Ovary (tissue), 10 donors: ENCODE measurements at places on chromosomes 3 and 15. TPM values are rescaled to one million over a fixed set of nuclear protein-coding genes. Genes with fewer than 3 reads are reported as not detected.
A peak's percentile ranks its signal among the peaks of the same experiment; 100 is the strongest.

The SOX14 gene
- total RNA-seq = not detected

The ICE2 gene
- 24.3 TPM for total RNA-seq

The CHRNA7 gene
- 3.4 TPM for total RNA-seq

- H3K27me3 ChIP-seq = no peaks in the 10 kb centered on the region
- H3K27ac ChIP-seq = no peak overlapping the region
- no peak overlapping the region for H3K4me3 ChIP-seq
Measured at GRCh38 chr3:52428151-52429005, 16.5 kb downstream of the SEMA3G start.

The FEZF2 gene
- total RNA-seq = not detected

- peak overlapping the region; percentile 70 for H3K27ac ChIP-seq
- no peaks in the 10 kb centered on the region for H3K36me3 ChIP-seq
- DNase-seq = peak; percentile 47
- H3K27me3 ChIP-seq = no peaks in the 10 kb centered on the region
Measured at GRCh38 chr3:46934498-46935167, 41.9 kb downstream of the CCDC12 start.

GRCh38 chr3:12294885-12295580 is 6.2 kb downstream of the PPARG start:
- H3K27me3 ChIP-seq = no peaks in the 10 kb centered on the region
- no peak overlapping the region for H3K27ac ChIP-seq
- no peak for DNase-seq
- H3K4me3 ChIP-seq = no peak overlapping the region
- no peaks in the 10 kb centered on the region for H3K36me3 ChIP-seq
- H3K4me1 ChIP-seq = peaks cover 8% of the 10 kb centered on the region

The TTLL13 gene
- 0.13 TPM for total RNA-seq

The SPRED1 gene
- 19.4 TPM for total RNA-seq

DNA sequence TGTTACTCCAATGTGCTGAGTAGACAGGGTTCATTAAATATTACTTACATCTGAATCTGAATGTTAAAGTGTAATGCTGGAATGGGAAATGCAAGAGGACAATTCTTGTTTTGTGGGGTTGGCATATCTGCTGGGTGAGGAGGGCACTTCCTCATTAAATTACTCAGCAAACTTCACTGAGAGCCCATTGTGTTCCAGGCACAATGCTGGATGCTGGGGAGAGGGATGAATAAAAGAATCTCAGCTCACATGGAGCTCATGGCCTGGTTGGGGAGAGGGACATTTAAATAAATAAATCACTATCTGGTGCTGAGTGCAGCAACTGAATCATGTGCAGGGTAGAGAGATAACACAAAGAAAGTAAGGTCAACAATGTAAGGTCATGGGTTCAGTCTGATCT is 199.2 kb upstream of the CFAP20DC start:
- no peaks in the 10 kb centered on the region for H3K27me3 ChIP-seq
- DNase-seq = no peak
- no peaks in the 10 kb centered on the region for H3K36me3 ChIP-seq
- H3K27ac ChIP-seq = no peak overlapping the region

- H3K36me3 ChIP-seq = no peaks in the 10 kb centered on the region
- H3K4me3 ChIP-seq = no peak overlapping the region
- peak; percentile 77 for DNase-seq
- peaks cover 2% of the 10 kb centered on the region for H3K4me1 ChIP-seq
- H3K27ac ChIP-seq = no peak overlapping the region
- no peaks in the 10 kb centered on the region for H3K27me3 ChIP-seq
Measured at GRCh38 chr3:141011232-141011996, 39.7 kb upstream of the SPSB4 start.

The ZPLD1 gene
- total RNA-seq = 0.42 TPM

The SERPINI2 gene
- not detected for total RNA-seq

The SATB1 gene
- 13.9 TPM for total RNA-seq

GRCh38 chr15:71349336-71349735 is 234.1 kb downstream of the THSD4 start:
- no peaks in the 10 kb centered on the region for H3K27me3 ChIP-seq
- H3K36me3 ChIP-seq = no peaks in the 10 kb centered on the region
- no peak overlapping the region for H3K27ac ChIP-seq
- no peak for DNase-seq

DNA sequence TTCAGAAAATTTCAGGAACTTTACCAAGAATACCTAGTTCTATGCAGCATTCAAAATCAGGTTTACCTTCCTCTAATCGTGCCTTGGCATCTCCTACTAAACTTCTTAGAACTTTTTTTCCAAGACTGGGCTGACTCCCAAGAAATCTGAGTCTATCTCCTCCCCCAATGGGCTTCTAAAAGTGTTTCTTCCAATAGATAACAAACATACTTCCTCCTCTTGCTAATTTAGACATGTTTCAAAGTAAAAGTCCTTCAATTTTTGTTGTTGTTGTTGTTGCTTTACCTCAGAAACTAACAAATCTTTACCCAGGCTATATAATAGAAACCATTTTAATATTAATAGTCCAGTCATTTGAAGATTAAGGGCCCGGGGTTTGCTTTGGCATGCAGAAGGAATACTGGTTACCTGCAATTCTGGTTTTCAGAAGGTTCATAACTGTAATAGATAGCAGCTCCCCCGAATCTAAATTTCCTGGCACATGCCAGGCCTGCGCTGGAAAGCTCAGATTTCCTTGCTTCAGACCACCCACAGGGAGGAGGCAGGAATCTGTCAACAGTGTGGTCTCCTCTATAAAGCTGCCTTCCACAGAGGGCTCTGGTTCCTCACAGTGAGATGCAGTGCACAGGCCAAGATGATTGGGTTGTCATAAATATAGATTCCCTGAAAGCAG is 188.7 kb downstream of the THRB start:
- no peak overlapping the region for H3K4me3 ChIP-seq
- H3K27ac ChIP-seq = no peak overlapping the region
- H3K27me3 ChIP-seq = no peaks in the 10 kb centered on the region
- no peaks in the 10 kb centered on the region for H3K36me3 ChIP-seq
- no peaks in the 10 kb centered on the region for H3K4me1 ChIP-seq
- DNase-seq = no peak

GRCh38 chr15:32784581-32784980 is 66.8 kb downstream of the GREM1 start:
- H3K36me3 ChIP-seq = no peaks in the 10 kb centered on the region
- no peaks in the 10 kb centered on the region for H3K4me1 ChIP-seq
- H3K27me3 ChIP-seq = no peaks in the 10 kb centered on the region
- no peak overlapping the region for H3K4me3 ChIP-seq
- DNase-seq = no peak

The SLC6A20 gene
- 0.37 TPM for total RNA-seq

DNA sequence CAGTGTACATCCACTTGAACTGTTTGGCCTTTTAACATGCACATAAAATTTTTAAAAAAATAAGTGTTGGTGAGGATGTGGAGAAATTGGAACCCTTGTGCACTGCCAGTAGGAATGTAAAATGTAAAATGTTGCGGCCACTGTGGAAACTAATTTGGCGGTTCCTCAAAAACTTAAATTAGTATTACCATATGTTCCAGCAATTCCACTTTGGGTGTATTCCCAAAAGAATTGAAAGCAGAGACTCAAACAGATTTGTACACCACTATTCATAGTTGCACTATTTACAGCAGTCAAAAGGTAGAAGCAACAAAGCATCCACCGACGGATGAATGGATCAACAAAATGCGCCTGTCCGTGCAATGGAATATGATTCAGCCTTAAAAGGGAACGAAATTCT is 55.2 kb upstream of the SEC61A1 start:
- H3K4me3 ChIP-seq = no peak overlapping the region
- H3K36me3 ChIP-seq = no peaks in the 10 kb centered on the region
- no peak for DNase-seq
- H3K4me1 ChIP-seq = no peaks in the 10 kb centered on the region
- H3K27ac ChIP-seq = no peak overlapping the region

DNA sequence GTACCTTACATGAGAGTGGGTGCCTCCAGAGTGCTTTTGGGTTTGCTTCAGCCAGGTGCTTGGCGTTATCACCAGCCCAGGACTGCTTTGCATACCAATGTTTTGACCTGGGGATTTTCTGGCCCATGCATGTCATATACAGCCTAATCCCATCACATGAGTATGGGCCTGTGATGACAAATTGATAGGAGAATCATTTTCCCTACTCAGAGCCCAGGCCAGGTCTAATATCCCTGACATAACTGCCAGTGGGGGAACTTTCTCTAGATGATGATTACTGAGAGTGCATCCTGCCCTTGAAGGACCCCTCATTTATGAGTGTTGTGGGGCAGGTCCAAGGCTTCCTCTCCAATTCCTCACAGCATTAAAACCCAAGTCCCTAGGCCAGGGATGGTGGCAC is 197.5 kb upstream of the LYSMD4 start:
- H3K27me3 ChIP-seq = no peaks in the 10 kb centered on the region
- DNase-seq = no peak
- no peak overlapping the region for H3K4me3 ChIP-seq
- no peak overlapping the region for H3K27ac ChIP-seq

GRCh38 chr15:36550650-36551049 is 28.8 kb upstream of the CDIN1 start:
- no peaks in the 10 kb centered on the region for H3K36me3 ChIP-seq
- no peak for DNase-seq
- no peaks in the 10 kb centered on the region for H3K4me1 ChIP-seq
- no peak overlapping the region for H3K4me3 ChIP-seq

The SLC2A2 gene
- total RNA-seq = not detected

The MYO5A gene
- 15.9 TPM for total RNA-seq

DNA sequence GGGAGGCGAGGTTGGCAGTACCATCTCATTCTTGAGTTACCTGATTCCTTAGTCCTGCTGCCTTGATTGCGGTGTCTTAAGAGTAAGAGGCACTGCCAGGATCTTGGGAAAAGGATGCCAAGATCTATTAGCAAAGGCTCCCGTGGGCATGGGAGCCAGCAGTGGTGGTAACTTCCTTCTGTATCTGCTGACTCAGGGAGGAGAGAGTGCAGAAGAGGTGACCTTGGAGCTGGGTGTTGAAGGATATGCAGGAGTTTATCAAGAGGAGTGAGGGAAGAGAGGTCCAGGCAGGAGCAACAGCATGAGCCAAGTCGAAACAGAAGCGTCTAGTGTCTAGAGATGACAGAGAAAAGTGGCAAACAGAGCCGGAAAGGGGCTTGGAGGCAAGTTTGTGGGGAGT is 4.5 kb downstream of the MESP2 start:
- H3K4me1 ChIP-seq = peaks cover 2% of the 10 kb centered on the region
- no peaks in the 10 kb centered on the region for H3K27me3 ChIP-seq
- H3K27ac ChIP-seq = no peak overlapping the region
- H3K4me3 ChIP-seq = no peak overlapping the region
- DNase-seq = no peak

DNA sequence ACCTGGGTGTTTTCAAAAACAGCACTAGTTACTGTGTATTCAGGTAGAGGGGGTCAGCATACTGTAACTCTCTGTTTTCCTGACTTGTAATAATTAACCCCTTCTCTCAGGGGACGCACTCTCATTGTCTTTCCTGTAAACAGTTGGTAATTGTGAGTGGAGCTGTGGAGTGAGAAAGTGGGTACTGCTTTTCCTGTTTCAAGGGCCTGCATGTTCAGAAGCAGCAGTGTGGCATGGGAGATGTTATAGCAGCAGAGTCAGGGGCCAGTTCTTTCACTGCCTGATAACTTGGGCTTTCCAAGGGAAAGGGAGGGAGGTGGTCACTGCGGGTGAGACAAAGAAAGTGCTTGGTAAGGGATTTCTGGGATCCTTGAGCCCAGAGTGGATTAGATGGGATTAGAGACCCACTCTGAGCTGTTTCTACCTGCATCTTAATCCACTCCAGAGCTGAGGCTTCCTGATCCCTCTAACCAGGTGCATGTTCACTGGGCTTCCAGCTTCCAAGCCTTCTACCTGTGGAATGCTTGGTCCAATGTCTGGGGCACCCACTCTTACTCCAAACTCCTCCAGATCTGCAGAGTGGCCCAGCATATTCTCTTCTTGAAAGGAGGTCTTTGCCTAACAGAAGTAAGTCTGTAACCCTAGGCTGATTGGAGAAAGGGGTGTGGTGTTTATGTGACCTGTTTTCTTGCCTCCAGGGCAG is 105.2 kb downstream of the RPLP1 start:
- H3K4me3 ChIP-seq = no peak overlapping the region
- no peak overlapping the region for H3K27ac ChIP-seq
- no peaks in the 10 kb centered on the region for H3K4me1 ChIP-seq
- DNase-seq = no peak
- no peaks in the 10 kb centered on the region for H3K27me3 ChIP-seq

- no peaks in the 10 kb centered on the region for H3K4me1 ChIP-seq
- no peak overlapping the region for H3K27ac ChIP-seq
- no peaks in the 10 kb centered on the region for H3K36me3 ChIP-seq
- no peak overlapping the region for H3K4me3 ChIP-seq
- H3K27me3 ChIP-seq = no peaks in the 10 kb centered on the region
Measured at GRCh38 chr3:173685456-173685855, 287.9 kb downstream of the NLGN1 start.

The TFDP2 gene
- 84.8 TPM for total RNA-seq

The CD200 gene
- total RNA-seq = 17.0 TPM

The P2RY13 gene
- 0.66 TPM for total RNA-seq

DNA sequence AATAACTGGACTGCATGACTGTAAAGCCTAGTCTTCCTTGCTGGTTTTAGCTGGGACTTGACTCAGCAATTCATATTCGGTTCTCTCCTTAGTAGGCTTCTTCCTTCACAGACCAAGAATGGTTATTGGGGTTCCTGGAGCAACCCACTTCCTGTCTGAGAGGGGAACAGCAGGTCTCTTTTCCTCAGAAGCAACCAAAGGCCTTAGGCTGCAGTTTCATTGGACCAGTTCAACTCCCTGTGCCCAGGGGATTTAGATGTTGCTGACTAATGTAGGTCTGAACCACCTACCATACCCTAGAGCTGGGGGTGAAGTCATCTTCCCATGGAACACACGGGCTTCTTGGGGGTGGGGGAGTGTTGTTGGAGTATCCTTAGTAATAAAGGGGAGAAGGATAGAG is 84.0 kb upstream of the SKOR1 start:
- H3K4me1 ChIP-seq = no peaks in the 10 kb centered on the region
- no peaks in the 10 kb centered on the region for H3K27me3 ChIP-seq
- no peak overlapping the region for H3K4me3 ChIP-seq
- H3K36me3 ChIP-seq = no peaks in the 10 kb centered on the region
- no peak overlapping the region for H3K27ac ChIP-seq

DNA sequence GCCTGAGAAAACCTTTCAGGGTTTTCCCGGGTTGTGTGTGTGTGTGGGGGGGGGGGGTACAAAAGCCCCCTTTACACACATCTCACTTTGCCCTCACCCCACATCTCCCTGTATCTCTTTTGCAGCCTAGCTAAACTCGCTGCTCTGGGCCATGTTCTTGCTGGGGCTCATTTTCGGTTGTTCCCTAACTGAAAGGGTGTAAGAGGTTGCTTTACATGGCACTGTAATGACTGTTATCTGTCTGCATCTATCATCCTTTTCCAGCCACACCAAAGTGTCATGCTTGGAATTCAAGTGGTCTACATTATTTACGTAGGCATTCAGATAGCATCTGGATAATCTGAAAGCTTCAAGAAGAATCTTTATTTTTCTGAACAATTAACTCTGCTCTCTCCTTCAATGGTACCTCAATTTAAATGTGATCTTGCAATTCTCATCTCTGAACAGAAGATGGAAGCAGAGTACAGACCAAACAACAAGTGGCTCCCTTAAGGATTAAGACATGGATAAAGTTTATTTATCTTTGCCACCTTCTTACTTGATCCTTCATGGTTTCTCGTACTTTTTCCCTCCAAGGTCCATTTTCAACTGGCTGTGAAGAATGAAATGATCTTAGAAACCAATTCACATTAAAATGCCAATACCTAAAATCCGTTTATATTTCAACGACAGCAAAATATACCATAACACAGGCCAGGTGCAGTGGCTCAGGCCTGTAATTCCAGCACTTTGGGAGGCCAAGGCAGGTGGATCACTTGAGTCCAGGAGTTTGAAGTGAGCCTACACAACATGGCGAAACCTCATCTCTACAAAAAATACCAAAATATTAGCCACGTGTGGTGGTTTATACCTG is 34.9 kb downstream of the DCLK3 start:
- H3K4me1 ChIP-seq = no peaks in the 10 kb centered on the region
- no peak overlapping the region for H3K4me3 ChIP-seq
- no peak overlapping the region for H3K27ac ChIP-seq
- no peaks in the 10 kb centered on the region for H3K27me3 ChIP-seq

The P2RY14 gene
- 0.28 TPM for total RNA-seq
